ENCODE measurements at places on chromosomes 11 and 22.

GRCh38 chr22:22086501-22087158, 104.0 kb upstream of the TOP3B start:
- DNase-seq = no peak

- DNase-seq = peak; percentile 31
These were observed 3.9 kb downstream of the RHOG start for GRCh38 chr11:3836903-3837302.

DNA sequence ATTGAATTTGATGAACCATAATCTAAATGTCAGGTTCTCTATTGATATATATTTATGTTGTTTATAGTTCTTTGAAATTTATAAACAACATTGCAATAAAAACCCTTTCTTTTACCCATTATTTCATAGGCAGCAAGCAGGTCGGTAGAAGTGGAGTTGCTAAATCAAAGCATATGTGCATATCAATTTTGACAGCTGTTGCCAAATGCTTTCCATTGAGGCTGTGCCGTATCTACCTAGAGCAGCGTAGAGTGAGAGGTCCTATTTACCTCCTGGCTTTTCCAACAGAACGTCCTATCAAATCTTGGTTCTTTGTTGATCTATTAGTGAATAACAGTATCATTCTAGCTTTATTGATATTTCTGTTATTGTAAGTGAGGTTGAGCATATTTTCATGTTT, 77.5 kb upstream of the SLC22A12 start:
- no peak for DNase-seq

- DNase-seq = no peak
These were observed 125.4 kb upstream of the POU2AF2 start for GRCh38 chr11:111120161-111120560.

DNA sequence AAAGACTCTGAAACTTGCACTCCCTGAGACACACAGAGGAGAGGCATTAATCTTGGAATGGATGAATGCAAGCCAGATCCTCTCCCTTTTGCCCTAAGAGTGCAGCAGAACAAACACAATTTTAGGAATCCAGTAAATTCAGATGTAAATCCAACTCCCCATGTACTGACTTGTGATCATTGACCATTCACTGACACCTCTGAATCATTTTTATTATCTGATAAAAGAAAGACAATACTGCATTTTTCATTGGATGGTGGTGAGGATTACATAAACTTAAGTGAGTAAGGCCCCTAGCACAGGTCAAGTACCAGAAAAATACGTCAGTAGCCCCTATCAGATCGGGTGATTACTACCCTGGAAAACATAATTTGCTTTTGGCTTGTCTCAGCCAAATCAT, 782.9 kb upstream of the API5 start:
- DNase-seq = no peak

- DNase-seq = no peak
These were observed 11.0 kb downstream of the RBFOX2 start for GRCh38 chr22:36017651-36018091.

DNA sequence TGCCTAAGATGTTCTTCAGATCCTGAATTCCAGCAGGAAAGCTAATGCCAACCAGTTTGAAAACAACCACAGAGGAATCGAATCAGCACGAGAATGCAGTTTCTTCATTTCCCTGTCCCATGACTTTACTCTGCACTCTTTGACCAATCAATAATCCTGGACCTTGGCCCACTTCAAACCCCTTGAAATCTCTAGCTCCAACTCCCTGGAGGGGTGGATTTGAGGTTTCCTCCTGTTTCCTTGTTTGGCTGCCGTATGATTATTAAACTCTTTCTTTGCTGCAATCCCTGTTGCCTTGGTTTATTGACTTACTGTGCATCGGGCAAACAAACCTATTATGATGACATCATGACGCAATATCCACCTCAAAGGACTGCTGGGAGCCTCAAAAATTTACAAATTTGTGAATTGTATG, 109.3 kb downstream of the FBXO7 start:
- no peak for DNase-seq

GRCh38 chr11:107293677-107294344, 163.8 kb downstream of the CWF19L2 start:
- DNase-seq = no peak

- DNase-seq = no peak
These were observed 19.4 kb downstream of the TMEM218 start for GRCh38 chr11:125091877-125092664.

DNA sequence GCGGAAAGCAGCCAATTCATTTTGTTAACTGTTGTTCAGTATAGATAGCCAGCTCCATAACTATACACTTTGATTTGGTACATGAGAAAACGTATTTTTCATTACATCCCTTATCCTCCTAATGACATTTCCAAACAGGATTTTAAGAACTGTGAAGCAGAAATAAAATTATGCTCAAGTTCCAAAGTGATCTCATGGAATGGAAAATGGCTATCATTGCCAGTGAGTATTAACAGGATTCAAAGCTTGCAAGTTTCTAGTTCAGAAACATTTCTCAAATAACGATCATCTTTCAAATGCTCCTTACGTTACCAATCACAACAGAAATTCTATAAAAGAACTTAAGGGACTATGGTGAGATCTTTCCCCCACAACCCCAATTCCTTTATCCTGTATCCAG, 53.7 kb downstream of the CADM1 start:
- no peak for DNase-seq

GRCh38 chr11:84969103-84969502, 658.0 kb downstream of the DLG2 start:
- DNase-seq = no peak

DNA sequence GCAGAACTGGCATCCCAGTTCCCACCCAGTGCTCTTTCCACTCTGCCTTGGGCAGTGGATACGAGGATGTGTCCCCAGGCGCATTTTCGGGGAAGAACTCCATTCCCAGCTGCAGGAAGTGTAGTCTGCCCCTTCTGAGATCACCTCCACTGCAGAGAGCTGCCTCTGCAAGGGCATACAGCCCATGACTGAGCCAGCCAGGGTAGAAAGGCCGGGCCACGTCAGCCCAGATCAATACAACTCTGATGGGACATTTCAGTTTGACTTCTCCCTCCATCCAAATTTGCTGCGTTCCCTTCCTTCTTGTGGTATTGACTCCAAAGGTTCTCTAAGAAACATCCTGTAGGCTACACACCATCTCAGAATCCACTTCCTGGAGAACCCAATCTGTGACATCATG, 19.7 kb downstream of the MOGAT2 start:
- DNase-seq = no peak

- peak; percentile 18 for DNase-seq
These were observed 8.8 kb upstream of the CTSD start for GRCh38 chr11:1772270-1773130.

DNA sequence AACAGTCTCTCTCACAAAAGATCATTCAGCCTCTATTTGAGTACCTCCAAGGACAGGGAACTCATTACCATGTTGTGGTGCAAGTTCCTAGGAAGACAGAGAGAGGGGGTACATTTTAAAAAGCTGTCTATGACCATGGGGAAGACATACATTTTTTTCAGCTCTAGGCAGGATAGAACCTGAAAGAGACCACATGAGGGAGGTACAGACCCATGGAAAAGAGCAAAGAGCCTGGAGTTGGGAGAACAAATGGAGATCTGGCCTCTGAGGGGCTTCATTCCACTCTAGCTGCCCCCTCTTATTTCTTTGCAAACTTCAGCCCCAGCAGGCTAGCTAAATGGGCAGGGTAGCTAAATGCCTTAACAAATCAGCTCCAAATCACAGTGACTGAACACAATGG, 36.3 kb downstream of the KCNC1 start:
- no peak for DNase-seq

GRCh38 chr11:14127679-14128078, 165.2 kb downstream of the SPON1 start:
- no peak for DNase-seq

DNA sequence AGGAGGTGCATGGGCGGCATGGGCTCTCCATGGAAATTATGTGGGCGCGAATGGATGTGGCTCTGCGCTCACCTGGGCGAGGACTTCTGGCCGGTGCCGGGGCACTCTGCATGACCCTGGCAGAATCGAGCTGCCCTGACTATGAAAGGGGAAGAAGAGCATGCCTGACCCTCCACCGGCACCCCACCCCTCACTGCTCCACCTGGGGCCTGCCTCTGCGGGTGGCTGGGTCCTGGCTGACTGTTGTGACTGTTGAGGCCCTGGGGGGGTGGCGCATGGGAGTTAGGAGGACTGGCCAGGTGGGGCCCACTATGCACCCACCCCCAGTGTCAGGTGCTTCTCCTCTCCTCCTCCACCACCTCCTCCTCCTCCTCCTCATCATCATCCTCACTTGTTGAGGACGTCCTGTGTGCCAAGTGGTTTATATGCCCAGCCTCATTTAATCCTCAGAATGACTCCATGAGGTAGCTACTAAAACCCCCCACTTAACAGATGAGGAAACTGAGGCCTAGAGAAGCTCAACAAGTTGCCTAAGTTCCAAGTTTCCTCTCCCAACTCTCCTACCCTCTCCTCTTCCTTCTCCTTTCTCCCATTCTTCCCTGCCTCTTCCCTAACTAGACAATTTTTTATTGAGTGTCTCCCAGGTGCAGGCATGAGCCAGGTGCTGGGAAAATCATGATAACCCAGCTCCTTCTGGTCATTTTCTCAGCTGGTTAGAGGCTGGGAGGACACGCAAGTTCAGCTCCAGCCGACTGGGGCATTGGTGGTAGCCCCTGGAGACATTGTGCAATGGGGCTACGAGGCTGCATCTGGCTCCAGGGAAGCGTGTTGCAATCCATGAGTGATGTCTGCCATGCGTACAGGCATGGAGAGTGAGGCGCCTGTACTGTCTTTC, 2.3 kb downstream of the MYEOV start:
- no peak for DNase-seq

DNA sequence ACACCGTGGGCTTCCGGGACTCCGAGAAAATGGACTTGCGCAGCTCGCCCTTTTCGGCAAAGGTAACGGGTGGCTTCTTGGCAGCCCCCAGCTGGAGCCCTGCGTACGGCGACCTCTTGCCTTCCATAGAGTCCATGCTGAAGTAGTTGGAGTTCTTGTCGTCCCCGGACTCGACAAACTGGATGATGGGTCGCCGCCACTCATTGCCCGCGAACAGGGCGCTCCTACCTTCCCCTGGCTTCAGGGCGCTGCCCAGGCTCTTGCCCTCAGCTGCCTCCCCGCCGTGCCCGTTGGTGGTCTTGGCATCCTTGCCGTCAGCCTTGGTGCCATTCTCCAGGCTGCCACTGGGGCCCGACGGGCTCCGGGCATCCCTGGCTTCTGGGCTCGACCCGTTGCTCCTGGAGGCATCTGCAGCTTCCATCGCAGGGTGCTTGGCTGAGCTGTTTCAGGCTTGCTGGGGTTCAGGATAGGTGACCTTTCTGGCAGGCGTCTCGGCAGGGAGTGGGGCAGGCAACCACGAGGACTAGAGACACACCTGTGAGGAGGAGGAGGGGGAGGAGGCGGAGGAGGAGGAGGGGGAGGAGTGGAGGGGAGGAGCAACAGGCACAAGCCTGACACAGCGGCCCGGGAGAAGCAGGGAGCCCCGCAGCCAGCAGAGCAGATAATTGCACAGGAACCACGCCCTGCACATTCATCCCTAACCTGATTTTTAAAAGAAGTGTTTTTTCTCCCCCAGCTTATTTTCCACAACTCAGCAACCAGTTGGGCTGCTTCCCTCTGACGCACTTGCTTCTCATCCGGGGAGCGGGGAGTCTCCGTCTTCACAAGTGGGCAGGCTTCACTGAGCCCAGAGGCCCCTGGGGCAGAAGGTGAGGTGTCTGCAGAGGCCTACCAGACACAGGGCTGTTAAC, at the start of gene TRIM29:
TRIM29 (minus strand) TSS at position 503 of the 911 bp plus-strand sequence; CDS start at position 421, 82 bp downstream.
- no peak for DNase-seq

GRCh38 chr22:18001040-18001893, 23.1 kb downstream of the MICAL3 start:
- peak; percentile 59 for DNase-seq

- DNase-seq = no peak
These were observed 175.0 kb downstream of the INSC start for GRCh38 chr11:15289723-15290122.

GRCh38 chr22:22357024-22357883, 112.7 kb downstream of the VPREB1 start:
- DNase-seq = peak; percentile 47

- DNase-seq = no peak
These were observed 53.2 kb downstream of the OR4C6 start for GRCh38 chr11:55714982-55715888.

DNA sequence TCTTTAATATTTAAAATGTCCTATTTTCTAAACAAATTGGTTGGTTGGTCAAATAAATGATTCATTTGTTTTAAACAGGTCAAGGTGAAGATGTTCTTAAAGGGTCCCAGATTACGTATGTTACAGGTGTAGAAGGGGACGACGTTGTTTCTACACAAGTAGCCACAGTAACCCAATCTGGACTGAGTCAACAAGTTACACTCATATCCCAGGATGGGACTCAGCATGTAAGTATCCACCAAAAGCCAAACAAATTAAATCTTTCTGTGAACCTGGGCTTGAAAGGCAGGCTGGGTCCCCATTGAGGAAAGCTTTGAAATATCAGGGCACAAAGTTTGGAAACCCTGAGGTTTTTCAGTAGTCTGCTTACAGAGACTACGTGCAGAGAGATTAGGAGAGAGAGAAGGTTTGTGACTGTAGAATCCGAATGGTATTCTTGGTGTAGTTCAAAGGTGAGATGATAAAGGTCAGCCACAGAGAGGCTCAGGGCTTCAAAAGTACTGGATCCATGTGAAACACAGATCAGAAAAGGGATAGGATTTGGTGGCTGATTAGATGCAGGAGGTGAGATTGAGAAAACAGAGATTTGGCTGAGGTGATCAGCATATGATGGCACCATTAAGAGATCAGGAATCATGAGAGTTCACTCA, 51.7 kb downstream of the ZNF143 start:
- DNase-seq = no peak

GRCh38 chr22:45429981-45430775, 16.7 kb downstream of the RIBC2 start:
- no peak for DNase-seq

- DNase-seq = no peak
These were observed 43.2 kb upstream of the CREB3L1 start for GRCh38 chr11:46234311-46234710.

DNA sequence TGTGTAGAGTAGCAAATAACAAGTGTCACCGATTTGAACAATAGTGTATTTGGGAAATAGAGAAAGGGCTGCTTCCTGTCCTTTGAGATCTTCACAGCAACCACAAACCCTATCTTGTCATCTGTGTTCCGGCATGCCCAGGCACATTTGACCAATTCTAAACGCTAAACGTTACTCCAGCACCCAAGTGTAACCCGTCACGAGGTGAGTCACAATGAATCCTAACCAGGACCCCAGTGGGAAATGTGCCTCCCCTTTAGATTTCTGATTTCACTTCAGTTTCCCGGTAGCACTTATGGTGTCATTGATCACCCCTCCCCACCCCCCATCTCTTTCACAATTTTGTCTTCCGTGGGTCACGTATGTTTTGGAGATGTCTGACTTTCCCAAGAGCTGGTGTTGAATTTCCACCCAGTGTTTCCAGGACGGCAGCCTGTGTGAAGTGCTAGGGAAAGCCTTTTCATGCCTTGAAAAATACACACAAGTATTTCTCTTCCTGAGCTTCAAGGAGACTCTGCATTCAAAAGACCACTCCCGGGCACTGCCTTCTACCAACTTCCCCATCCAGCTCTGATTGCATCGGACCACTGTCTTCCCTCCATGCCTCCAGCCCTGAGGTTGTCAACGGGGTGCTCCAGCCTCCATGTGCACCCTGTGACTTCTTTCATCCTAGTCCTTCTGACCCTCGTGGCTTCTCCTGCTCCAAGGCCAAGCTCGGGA, 10.5 kb upstream of the C11orf24 start:
- no peak for DNase-seq

Measured in stimulated activated naive CD4-positive, alpha-beta T cell (primary cell).